ENCODE measurements at places on chromosomes 16 and 17.

GRCh38 chr17:10532026-10532425 is 13.7 kb upstream of the MYH1 start:
- no peak for DNase-seq

- no peak for DNase-seq
These were observed 35.7 kb downstream of the CDRT4 start for GRCh38 chr17:15431766-15432165.

GRCh38 chr17:70622368-70623260 is 453.3 kb downstream of the KCNJ2 start:
- no peak for DNase-seq

DNA sequence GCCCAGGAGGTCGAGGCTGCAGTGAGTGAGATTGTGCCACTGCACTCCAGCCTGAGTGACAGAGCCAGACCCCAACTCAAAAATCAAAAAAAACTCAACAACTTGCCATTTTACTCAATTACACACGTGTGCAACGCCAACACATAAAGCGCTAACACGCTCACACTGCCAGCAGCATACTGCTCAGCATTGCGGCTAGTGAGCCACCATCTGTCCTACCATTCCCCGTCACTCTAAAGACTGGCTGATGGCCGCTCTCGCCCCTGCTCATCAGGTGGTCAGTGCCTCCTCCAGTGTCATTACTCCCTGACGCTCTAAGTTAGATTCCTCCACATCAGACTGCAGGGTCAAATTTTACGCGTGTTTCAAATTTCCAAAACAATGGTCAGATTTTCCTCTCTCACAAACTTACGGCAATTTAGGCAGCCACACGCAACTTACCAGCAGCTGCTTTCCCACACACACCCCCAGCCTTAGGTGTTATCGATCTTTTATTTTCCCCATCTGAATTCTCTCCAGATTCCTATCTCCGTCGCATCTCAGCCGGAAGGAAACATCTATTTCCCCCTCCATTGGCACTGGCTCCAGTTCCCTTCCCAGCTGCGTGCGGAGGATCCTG is 240.8 kb downstream of the C16orf95 start:
- no peak for DNase-seq

GRCh38 chr17:82449131-82449882 is 1.2 kb downstream of the CYBC1 start:
- peak; percentile 57 for DNase-seq

DNA sequence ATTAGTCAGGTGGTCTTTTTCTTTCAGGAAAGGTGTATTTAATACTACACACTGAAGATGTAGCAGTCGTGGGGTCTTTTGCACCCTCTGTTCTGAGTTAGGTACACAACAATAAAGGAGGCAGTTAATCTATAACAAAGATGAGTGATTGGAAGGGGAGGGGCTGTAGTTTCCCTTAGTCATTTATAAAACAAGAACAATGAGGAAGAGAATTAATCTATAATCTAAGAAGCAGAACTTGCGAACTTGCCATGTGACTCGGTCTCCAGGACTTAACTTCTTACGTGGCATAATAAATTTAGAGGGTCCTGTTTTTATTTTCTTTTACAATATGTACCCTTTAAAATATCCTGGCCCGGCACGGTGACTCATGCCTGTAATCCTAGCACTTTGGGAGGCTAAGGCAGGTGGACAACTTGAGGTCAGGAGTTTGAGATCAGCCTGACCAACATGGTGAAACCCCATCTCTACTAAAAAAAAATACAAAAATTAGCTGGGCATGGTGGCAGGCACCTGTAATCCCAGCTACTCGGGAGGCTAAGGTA is 8.6 kb upstream of the APPBP2 start:
- no peak for DNase-seq

All from activated naive CD4-positive, alpha-beta T cell treated with anti-CD3 and anti-CD28 coated beads, Interleukin-2, amount 50 U/mL, for 16 hours (primary cell).